ENCODE measurements at places on chromosomes 16 and 17.

GRCh38 chr16:49698931-49699840, 156.7 kb downstream of the ZNF423 start:
- DNase-seq: no peak

DNA sequence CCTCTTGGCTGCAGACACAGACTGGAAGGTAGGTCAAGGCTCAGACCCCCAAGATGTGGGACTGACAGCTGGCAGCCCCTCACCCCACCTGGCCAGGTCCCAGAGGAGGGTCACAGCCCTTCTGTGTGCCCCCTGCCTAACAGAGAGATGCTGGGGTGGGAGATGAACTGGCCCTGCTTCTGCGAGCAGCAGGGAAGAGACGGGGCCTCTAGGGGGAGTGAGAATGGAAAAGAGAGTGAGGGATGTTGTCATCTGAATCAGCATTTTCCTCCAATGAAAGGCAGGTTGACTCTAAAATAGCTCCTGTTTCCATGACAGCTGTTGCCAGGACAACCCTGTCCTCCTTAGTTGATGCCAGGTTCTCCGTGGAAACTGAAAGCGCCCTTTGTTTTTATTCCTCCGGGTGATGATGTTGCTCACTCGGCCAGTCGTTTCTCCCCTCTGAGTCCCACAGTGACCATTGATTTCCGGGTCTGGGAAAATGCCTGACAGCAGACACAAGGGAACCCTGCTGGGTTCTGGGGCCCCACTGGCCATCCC, 4.9 kb upstream of the NDRG4 start:
- DNase-seq: peak; percentile 54

DNA sequence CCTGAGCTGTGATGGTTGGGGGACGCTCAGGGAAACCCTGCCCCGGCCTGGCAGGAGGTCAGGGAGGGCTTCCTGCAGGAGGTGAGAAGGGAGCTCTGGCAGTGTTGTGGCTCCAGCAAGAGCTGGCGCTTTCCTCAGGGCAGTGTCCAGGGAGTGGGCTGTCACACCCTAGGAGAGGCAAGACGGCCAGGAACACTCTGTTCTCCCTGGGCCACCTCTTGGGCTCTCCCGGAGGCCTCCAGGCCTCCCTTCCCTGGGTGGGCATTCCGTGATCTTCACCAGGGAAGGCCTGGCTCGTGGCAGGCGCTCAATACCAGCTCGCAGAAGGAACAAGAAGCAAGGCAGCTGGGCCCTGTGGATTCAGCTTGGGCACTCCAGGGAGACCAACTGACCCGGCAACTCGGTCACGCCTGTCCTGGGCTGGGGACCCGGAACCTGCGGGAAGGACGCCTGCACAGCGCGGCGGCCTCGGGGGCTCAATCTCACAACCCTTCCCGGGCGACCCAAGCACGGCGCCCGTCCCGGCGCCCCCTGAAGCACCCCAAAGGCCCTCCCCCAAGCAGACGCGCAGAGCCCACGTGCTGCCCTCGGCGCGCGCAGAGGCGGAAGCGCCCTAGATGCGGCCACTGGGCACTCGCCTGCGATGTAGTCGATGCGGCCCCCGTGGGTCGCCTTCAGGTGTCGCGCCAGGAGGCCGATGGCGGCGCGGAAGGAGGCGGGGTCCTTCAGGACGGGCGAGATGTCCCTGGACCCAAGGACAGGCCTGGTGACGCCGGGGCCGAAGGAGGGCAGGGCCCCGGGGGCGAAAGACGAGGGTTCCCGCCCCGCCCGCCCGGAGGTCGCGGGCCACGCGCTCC, 588 bp downstream of the APRT start:
- peak; percentile 57 for DNase-seq

DNA sequence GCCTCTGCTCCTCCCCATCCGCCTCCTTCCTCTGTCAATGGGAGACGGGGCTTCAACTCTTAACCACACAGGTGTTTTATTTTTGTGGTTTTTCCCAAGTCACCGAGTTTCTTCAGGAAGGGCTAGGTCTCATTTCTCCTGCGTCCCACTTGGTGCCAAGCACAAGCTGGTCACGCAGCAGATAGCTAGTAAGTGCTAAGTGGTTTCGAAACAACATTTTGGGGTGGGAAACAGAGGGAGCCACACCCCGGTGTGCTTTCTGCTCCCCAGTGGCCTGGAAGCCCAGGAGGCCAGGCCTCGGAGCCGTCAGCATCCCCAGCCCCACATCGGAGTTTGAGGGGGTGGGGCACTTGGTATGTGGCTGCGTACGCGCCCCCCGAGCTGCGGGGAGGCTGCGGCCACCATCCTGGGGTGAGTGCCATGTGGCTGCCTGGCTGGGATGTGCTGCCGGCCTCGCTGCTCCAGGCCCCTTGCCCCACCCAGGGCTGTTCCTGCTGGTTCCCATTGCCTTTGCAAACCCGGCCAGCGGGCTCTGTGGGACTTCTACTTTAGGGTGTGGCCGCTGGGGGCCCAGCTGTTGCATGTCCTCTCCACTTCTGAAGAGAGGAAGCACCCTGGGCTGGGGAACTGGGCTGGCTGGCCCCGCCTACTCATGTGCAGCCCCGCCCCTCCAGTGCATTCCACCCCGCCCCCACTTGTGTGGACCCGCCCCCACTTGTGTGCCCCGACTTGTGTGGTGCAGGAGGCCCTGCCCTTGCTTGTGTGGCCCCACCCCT, 55.6 kb downstream of the BAIAP2 start:
- DNase-seq: no peak

GRCh38 chr16:4617880-4618279, 3.2 kb upstream of the UBALD1 start:
- DNase-seq: no peak

DNA sequence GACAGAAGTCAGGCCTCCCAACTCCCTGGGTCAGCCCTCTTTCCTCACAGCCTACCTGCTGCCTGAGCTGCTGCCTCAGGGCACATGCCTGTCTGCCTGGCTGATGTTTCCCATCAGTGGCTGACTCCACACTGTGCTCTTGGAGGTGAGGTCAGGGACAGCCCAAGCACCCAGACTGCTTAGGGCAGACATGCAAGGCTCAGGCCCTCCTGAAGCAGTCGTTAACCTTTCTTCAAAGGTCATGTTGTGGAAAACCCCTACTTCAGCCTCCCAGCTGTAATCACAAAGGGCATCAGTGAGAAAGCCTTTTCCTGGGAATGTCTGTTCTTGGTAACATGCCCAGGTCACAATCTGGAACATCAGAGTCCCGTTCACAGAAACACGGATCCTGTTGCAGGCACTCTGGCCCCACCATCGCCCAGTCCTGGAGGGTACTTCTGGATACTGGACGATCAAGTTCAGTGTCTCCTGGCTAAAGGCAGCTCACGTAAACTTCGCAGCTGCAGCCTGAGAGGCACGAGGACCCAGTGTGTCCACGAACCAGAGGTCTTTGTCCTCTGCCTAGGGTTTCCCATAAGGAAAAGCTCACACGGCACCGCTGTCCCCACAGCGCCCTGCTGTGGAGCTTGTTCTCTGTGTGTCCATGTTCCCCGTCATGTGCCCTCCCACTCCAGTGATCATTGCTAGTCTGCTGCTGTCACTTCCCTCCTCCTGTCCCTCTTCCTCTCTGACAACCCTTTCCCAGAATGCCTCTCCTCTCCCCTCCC, 54.9 kb downstream of the GNAO1 start:
- no peak for DNase-seq

- no peak for DNase-seq
Measured at GRCh38 chr17:50905460-50905803, 39.3 kb upstream of the TOB1 start.

GRCh38 chr16:19967963-19968362, 83.3 kb upstream of the GPRC5B start:
- DNase-seq: no peak

GRCh38 chr17:82242977-82243647, 14.3 kb downstream of the SLC16A3 start:
- no peak for DNase-seq

DNA sequence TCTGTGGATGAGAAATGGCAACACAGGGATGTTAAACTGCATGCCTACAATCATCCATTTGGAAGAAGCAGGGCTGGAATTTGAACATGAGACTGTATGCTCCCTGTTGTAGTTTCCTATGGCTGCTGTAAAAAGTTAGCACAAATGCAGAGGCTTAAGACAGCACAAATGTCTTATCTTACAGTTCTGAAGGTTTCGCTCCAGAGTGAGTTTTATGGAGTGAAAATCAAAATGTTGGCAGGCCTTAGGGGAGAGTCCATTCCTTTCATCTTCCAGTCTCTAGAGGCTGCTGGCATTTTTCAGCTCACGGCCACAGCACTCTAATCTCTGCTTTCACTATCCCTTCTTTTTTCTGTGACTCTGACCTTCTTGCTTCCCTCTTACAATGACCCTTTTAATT, 660.1 kb downstream of the WWOX start:
- DNase-seq: no peak

DNA sequence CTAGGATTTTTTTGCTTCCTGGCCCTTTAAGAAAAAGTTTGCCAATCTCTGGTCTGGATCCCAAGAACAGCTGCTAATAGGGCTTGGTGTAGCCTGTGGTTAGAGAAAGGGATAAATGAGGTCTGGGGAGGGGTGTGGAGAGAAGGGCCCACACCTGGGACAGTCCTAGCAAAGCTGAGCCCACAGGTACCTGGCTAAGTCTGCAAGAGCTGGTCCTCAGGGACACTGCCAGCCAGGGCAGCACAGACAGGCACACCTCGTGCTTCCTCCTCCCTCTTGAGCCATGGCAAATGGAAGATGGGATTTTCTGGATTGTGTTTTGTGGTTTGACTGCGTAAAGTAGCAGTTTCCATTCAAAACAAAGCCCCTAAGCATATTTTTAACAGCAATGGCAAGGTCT, 217.5 kb downstream of the SOX9 start:
- DNase-seq: no peak

DNA sequence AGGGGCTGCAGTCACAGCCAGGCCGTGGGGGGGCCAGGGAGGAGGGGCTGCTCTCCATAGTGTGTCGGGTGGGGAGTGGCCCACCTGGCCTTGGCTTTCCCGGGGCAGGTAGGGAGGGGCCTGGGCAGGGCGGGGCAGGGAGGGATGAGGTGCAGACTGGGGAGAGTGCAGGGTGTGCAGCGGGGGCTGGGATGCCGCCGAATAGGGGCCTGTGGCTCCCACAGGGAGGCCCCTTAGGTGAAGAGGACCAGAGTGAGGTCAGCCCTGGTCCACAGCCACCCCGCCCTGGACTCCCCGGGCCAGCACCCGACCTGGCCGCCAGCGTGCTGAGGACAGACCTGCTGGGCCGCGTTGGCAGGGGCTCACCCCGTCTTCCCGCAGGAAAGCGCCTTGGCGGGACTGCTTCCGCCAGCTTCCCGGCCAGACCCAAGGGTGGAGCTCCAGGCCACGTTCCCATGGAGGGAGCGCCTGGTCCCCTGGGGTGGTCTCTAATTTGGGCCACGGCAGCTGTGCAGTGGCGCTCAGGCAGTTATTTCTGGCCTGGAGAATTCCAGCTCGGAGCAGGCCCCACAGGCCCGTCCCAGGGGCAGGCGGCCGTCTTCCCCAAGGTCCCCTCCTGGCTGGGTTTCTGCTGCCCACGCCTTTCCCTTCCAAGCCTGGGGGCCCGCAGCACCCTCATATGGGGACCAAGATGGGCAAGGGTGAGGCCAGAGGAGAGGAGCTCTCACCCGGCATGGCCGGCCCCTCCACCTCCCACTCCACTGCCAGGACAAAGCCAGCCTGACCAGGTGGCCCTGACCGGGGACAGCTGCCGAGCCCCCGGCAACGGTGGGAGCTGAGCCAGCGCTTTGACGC, 27.9 kb downstream of the CACNA1H start:
- DNase-seq: no peak

DNA sequence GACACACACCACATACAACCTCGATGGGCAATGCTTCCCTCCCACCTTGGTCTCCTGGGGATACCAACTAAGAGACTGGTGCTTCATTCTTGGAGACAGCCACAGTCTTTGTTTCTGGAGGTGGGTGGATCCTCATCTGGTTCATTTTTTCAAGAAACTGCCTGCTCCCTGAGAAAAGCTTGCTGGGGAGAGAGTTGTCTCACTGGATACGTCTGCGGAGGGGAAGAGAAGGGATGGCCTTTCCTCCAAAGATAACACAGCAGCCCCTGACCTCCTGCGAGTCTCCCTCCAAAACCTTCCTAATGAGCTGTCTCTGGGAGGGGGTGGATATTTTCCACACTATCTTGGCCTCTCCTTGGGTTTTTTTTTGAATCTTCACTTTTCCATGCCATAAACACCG, 221.2 kb downstream of the SOX9 start:
- no peak for DNase-seq

DNA sequence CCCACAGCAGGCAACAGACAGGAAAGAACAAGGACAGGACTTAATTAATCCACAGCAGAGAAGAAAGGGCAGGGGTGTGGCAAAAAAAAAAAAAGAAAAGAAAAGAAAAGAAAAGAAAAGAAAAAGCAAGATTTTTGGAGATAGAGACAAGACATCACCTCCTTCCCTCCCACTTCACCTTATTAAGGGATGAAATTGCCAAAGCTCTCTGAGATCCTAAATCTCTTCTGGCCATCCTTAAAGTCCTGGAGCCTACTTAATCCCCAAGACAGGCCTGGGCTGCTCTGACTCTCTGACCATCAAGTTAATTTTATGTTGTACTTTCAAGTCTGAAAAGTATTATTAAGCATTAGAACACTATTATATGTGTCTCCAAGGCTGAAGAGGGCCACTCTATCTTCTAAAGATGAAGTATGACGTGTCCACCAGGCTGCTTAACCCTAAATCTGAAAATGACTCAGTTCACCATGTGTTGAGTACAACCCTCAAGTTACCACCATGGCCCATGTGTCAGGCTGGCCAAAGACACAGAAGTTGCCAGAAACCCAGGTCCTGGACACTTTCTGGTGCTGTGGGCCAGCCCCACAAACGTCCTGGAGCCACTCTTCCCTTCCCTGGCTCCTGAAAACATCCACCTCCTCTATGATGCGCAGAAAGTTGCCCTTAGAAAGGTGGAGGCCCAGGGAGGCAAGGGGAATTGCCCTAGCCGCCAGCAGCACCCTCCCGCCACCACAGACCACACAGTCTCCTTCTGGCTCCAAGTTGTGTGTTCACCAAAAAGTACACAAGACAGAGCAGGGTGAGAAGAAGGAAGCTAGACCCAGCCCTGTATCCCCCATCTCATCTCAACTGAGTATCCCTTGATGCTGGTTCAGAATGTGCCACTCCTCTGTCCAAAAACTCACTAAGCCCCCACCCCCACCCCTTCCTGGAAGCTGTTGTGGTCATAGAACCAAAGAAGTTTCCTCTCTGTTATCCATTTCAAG, 2.7 kb downstream of the SOCS1 start:
- DNase-seq: no peak

GRCh38 chr16:59090541-59090940, 356.4 kb upstream of the GOT2 start:
- DNase-seq: no peak

DNA sequence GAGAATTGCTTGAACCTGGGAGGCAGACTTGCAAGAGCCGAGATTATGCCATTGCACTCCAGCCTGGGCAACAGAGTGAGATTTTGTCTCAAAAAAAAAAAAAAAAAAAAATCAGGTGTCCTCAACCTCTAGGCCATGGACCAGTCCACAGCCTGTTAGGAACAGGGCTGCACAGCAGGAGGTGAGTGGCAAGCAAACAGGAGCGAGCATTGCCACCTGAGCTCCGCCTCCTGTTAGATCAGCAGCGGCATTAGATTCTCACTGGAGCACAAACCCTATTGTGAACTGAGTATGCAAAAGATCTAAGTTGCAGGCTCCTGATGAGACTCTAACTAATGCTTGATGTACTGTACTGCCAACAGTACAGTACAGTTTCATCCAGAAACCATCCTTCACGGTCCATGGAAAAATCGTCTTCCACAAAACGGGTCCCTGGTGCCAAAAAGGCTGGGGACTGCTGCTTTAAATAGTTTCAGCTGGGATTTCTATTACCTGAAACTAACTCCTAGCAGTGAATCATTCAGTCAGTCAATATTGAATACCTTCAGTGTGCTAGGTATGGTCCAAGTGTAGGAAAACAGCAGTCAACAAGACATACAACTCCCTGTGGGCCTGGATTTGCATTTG, 56.3 kb upstream of the DHX40 start:
- no peak for DNase-seq

- no peak for DNase-seq
Measured at GRCh38 chr17:76458580-76459490, 5.9 kb upstream of the UBE2O start.

All from NCI-H1048 (cell line).